Bronchial epithelial cell (primary cell): ENCODE measurements at places on chromosomes 16 and 17.

DNA sequence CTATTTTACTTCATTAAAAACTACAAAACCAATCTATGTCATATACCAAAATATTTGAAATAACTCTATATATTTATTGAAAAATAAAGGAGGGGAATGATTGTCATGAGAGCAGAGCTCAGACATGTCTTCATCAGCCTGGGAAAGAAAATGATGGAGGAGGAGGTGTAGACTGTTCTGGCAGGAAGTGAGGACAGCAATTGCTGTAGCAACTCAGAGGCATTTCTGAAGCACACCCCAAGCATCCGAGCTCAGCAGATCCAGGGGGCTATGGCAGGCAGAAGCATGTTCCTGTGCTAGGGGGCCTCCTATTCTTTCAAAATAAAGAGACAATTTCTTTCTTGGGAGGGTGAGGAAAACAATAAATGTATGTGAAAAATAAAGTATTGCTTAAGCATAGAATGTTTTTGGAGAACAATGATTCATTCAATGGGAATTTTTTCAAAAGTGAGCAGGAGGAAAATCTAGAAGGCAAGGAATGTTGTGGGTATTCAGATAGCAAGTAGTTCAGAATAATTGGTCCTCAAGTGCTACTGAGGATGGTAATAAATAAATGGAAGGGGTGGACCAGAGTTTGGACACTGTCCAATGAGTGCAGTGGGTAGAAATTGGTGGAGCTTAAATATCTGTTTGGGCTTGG is 383.4 kb downstream of the CDH11 start:
- peak; percentile 33 for DNase-seq

GRCh38 chr17:64984851-64985521 is 65.7 kb upstream of the LRRC37A3 start:
- peak; percentile 56 for DNase-seq

DNA sequence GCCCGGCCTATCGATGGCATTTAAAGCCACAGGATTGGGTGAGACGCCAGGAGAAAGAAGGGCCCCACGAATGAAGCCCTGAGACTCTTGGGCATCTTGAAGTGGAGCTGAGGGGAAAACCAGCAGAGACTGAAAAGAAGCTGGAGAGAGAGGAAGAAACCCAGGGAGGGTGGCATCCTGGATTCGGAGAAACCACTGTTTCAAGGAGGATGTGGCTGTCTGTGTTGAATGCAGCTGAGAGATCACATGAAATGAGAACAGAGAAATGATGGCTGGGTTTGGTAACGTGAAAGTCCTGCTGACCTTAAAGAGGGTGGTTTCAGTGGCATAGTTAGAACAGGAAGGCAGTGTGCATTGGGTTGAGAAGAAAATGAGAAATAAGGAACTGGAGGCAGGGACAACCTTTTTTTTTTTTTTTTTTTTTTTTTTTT is 3.8 kb downstream of the TNFSF12 start:
- no peak for DNase-seq

DNA sequence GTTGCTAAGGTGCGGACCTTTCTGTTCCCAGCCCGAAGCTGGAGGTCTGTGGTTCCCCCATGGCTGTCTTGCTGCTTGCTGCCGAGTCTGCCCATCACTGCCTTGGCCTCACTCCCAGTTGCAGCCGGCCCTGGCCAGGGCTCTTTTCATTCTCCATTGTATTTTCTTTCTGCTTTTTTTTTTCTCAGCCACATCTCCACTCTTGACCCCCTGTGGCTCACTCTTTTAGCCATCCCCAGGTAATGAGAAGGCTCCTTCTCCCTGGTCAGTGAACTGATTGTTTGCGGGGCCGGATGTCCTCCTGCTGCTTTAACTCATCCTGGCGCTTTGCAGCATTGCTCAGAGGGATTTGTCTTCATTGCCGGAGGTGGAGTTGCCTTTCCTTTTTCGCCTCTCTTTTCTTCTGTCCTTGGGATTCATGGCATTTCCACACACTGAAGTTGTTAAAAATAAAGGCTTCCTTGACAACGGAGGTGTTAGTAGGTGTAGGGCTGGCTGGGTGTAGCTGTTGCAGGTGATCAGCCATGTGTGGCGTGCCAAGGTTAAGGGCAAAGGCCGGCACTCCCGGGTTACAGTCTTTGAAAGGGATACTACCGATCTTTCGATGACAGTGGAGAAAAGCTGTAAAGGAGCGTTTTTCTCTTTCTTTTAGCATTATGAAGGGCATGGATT is 34.1 kb downstream of the MAP2K6 start:
- no peak for DNase-seq

GRCh38 chr17:40437095-40437732 is 6.0 kb upstream of the IGFBP4 start:
- no peak for DNase-seq

DNA sequence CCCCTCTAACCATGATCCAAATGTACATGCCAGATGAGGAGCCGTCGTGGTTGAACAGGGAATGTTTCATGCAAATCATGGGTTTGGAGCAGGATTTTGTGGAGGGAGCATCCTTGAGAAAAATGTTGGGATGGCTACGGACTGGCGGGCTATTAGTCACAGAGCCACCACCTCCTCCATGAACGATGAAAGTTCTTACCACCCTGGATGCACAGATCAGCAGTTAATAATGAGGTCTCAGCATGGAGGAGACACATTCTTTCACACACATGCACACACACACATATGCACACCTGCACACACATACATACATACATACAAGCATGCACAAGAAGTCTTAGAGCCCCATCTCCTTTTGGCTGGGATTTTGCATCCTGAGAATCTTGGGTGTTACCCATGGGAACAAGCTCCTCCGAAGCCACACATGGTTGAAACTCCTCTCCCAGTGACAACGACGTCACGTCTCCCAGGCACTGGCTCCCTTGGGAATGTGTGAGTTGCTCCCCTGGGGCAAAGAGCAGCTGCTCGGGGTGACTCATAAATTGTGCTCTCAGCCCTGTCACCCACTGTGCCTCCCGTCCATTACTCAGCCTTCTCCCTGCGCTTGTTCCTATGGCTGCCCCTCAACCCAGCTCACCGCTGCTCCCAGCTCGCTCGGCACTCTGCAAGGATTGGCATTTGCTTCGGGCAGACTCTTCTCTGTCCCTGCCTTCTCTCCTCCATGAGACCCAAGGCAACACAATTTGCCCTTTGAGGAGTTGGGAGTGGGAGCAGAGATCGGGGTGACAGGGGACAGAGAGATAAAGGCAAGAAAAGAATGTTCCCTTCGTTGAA is 344.6 kb downstream of the SOX9 start:
- DNase-seq: peak; percentile 96

DNA sequence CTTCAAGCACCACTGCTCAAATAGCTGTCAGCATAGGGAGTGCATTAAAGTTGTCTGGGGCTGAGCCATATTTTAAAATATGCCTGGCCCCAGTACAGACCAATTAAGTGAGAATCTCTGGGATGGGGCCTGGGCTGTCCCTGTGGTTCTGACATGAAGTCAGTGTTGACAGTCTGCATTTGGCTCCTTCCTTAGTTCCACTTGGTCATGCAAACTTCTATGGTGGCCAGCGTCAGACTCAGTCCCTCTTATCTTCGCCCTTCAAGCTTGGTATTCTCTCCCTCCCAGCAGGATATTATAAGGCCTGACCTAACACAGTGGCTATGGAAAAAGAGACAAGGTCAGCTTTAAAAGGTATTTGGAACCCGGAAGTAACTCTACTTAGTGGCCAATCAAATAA is 177.2 kb downstream of the PMP22 start:
- no peak for DNase-seq

- DNase-seq: no peak
Observed at GRCh38 chr16:71441348-71442050, 355 bp downstream of the TLE7 start.

DNA sequence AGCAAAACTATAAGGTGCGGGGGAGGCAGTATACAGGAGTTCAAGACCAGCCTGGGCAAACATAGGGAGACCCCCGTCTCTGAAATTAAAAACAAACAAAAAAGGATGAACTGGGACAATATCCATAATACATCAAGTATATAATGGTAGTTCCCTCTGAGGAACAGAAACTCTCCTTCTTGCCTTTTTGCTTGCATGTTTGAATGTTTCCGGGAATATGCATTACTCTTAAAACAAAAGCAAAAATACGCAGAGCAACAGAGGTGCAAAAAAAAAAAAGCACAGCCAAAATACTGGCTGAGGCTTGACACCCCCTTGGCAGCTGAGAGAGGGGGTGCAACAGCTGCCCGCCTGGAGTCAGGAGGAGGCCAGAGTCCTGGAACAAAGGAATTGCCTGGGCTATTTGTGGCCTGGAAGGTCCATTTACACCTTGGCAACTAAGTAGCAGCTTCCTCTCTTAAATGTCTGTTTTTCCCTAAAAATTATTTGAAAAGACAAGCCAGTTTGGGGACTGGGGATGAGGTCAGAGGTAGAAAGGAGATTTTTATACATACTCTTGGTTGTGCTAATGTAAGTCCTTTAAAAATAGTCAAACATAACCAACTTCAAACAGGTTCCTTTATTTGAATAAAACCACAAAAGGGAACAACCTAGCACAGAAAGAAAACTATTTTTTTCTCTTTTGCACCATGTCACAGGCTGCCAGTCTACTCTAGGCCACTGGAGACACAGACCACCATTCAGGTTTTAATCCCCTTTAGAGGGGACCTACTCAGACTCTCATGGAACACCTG is 19.5 kb downstream of the USP7 start:
- DNase-seq: no peak

DNA sequence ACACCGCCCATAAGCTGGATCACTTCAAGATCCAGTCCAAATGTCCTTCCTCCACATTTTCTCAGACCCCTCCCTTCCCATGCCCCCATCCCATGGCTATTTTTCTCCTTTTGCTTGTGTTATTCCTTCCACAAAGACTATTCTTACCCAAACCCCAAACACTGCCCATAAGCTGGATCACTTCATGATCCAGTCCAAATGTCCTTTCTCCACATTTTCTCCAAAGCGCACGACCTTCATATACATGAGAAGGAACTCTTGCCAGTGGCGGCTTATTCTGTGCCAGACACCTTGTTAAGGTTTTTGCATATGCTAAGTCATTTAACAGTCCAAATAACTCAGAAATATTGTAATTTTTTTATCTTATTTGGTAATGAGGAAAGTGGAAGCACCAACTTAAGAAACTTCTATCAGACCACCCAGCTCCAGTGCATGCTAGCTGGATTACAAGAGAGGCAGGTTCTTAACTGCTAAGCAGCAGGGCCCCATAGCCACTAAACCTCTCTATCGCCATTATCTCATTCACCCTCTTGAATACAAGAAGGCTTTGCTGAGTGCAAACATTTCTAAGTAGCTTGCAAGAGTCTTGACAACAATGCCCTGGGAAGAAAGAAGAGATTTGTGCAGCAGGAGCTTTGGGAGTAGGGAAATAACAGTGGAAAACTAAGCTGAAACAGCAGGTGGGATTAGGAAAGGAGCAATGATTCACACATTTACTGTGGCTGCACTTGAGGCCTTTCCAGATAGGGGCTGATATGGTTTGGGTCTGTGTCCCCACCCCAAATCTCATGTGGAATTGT is 428.2 kb upstream of the MAF start:
- DNase-seq: no peak

DNA sequence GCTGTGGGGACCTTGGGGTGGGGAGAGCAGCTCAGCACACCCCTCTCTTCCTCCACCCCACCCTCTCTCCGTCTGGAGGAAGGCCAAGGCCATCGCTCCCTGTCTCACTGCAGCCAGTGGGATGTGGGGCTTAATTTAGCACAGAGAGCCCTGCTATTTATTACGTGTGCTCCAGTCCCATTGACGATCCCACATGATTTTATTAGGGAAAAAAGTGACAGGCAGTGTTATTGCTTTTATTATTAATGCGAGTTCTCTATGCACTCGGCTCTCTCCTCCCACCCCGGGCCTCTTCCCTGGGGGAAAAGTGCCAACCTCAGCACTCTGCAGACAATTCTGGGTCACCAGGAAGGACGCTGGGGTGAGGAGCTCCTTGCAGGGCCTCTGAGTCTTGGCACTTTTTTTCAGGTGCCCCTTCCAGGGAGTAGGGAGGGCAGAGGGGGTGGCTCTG is 57.3 kb downstream of the MGAT5B start:
- no peak for DNase-seq

DNA sequence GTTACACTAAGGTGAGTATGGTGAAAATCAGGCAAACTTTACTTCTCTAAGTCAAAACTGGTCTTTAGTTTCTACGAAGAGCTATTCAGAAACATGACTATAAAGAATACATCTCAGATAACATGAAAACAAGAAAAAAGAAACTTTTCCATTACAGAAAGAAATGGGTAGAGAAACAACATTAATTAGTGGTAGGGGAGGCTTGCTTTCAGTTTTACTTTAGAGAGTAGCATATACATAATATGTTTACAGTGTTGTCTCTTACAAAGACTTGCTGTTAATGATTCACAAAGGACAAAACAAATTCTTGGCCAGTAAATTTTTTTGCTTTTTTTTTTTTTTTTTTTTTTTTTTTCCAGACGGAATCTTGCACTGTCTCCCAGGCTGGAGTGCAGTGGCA is 34.2 kb downstream of the CRLF3 start:
- no peak for DNase-seq

GRCh38 chr16:1378087-1378803 is 26.5 kb downstream of the GNPTG start:
- DNase-seq: no peak

- no peak for DNase-seq
Observed at GRCh38 chr16:52781005-52781630, 234.2 kb upstream of the TOX3 start.

DNA sequence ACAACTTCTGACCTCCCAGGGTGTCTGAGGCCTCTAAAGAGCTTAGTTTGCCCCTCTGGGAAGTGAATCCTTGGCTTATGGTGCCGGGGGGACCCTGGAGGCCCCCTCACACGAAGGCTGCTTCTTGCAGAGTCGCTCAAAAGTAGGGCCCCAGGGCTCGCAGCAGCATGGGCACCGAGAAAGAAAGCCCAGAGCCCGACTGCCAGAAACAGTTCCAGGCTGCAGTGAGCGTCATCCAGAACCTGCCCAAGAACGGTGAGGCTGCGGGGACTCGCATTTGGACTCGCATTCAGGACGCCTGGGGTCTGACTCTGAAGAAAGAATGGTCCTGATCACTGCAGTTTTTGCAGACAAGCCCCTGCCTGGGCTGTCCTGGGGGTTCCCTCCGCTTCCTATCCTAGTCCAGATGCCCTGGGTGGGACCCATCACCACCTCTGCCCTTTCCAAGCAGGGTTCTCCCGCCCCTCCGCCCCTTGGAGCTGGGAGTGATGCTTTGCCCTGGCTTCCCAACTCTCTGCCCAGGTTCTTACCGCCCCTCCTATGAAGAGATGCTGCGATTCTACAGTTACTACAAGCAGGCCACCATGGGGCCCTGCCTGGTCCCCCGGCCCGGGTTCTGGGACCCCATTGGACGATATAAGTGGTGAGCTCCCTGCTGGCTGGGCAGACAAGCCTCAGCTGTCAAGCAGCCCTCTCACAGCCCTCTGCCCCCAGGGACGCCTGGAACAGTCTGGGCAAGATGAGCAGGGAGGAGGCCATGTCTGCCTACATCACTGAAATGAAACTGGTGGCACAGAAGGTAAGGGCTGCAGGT is 698 bp downstream of the ACBD4 start:
- DNase-seq: no peak

GRCh38 chr17:9479964-9480363 is 95.7 kb downstream of the STX8 start:
- no peak for DNase-seq

GRCh38 chr16:58324792-58325191 is 30.0 kb upstream of the PRSS54 start:
- no peak for DNase-seq

GRCh38 chr17:64515419-64515818 is 8.6 kb downstream of the CEP95 start:
- DNase-seq: no peak

- no peak for DNase-seq
Observed at GRCh38 chr17:27495460-27495859, 39.2 kb downstream of the KSR1 start.

- no peak for DNase-seq
Observed at GRCh38 chr17:48047113-48047740, 932 bp upstream of the NFE2L1 start.

GRCh38 chr17:2819921-2820501 is 23.8 kb downstream of the RAP1GAP2 start:
- DNase-seq: no peak
